Dermis blood vessel endothelial cell (primary cell): ENCODE measurements at places on chromosomes 2 and 18.

DNA sequence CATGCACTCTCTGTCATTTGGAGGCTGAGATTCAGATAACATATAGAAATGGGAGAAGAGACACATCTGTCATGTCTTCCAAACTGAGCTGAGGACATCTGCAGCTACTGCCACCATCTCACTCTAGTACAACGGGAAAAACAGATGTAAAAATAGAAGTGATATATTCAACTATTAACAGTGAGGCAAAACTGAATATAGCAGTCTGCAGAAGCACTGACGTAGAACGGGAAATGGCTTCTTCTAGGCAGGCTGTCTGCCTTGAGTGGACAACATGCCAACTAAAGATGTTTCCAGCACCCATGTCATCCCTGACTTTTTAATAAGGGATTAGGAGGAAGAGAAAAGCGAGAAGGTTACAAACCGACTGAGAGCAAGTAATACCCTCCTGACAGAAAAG lies 51.6 kb downstream of the MRPL33 start:
- DNase-seq, result no peak

- no peak for DNase-seq
These were observed 28.8 kb downstream of the FBLN7 start for GRCh38 chr2:112166806-112167499.

DNA sequence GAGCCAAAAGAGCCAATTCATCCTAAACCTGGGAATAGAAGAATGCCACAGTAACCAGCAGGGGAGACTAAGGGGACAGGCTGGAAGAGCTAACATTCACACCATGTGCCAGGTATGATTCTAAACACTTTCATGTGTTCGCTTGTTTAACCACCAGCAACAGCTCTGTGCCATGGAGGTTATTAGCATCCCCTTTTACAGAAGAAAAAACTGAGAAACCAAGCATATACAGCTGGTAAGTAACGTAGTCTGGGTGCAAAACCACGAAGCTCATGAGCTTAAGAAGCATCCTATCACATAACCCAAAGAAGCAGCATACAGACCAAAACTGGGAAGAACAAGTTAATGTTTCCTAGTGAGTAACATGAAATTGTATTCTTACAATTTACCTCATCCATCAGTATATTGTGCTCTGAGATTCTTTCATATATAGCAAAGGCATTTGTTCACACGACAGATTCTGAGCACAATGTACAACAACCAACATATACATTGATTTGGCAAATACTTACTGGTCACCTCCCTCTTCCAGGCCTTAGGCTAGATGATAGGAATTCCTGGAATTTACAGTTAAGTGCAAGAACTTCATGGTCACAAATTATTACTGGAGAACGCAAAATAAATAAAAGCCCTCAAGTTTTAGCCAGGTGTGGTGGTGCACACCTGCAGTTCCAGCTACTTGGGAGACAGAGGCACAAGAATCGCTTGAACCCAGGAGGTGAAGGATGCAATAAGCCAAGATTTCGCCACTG lies 36.5 kb upstream of the HNRNPA3 start:
- DNase-seq, result no peak

- no peak for DNase-seq
These were observed 5.8 kb downstream of the TSHZ1 start for GRCh38 chr18:75216212-75216910.

DNA sequence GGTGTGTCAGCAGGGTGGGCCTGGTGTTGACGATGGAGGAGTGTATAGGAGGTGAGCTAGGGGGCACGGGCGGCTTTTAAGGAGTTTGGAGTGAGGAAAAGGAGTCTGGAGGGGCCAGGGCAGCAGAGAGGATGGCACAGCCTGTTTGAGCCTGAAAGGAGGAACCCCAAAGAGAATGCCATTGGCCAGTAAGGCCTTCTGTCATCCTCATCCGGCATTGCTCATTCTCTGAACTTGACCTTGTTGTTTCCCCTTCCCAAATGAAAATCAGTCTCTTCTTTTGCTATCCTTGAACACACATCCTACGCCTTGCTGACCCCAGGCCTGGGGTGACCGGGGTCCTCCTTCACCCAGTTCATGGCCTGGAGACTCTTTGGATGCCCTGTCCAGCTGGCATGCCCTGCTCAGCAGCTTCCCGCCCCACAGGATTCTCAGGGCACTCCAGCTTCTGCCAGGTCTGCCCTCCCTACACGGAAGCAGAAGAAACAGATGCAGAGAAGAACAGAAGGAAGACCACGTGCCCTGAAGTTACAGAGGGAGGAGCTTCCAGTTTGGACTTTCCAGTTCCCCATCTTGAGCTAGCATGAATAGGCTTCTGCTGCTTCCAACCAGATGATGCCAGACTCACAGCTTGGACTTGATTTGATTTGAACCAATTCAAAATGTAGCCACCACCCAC lies 20.5 kb upstream of the KIF3C start:
- DNase-seq, result peak; percentile 40

DNA sequence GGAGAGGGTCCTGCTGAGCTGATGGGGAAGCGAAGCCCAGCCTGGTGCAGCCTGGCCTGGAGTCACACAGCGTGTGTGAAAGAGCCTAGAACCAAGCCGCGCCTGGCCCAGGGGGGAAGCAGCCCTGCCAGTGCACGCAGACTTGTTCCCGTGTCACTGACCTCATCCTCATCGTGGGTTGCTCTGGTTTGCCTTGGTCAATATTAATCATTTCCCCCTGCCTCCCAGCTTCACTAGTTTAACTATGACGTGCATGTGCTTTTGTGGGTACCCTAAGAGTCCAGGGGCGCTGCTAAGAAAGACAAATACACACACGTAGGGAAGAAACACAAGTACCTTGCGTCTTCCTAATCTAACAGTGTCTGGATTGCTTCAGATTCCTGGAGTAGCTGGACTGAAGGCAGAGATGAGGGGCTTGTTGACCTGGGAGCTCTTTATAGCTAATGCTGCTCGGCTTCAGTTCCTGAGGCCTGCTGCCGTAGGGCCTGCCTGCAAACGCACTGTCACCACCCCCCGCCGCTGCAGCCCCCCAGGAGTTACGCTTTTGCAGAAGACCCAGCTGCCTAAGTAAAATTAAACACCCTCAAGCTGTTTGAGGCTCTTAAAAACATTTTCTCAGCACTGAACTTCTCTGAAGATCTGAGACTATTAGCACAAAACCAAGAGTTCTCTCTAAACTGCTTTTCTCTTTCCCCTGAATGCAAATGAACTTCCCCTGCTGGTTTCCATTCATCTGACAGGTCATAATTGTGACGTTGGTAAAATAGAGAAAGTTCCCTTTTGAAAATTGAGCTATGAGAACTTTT lies 159.2 kb downstream of the FAM210A start:
- no peak for DNase-seq

- DNase-seq, result no peak
These were observed 51.0 kb upstream of the GLS start for GRCh38 chr2:190829642-190830041.

GRCh38 chr18:67519592-67519991 lies 3.1 kb upstream of the DSEL start:
- DNase-seq, result no peak

GRCh38 chr2:187233811-187234210 lies 214.2 kb downstream of the CALCRL start:
- peak; percentile 3 for DNase-seq

- DNase-seq, result peak; percentile 3
These were observed 1.4 kb upstream of the CD226 start for GRCh38 chr18:69948919-69949537.
